ENCODE measurements at places on chromosomes 4 and X. TPM values are rescaled to one million over a fixed set of nuclear protein-coding genes. Genes with fewer than 3 reads are reported as not detected.

DNA sequence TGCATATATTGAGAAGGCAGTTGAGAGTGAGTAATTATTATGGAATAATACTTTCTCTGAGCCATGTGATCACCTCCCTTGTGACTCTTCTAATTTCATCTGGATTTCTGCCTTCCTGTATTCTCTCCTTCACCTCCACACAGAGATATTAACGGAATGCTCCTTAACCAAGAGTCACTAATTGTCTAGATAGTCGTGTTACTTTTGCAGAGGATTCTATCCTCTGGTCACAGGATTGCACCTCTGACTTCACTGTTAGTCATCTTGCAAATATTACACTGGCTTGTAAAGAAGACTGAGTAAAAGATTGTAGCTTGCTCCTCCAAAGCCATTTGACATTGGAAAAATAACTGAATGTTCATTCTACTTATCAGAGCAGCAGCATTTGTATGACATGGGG, 160.9 kb downstream of the SH2D1A start:
- no peak for DNase-seq

- DNase-seq = no peak
Measured at GRCh38 chrX:11952176-11952720, 186.0 kb upstream of the FRMPD4 start.

- no peak for DNase-seq
Measured at GRCh38 chr4:159291176-159291575, 188.3 kb downstream of the RAPGEF2 start.

DNA sequence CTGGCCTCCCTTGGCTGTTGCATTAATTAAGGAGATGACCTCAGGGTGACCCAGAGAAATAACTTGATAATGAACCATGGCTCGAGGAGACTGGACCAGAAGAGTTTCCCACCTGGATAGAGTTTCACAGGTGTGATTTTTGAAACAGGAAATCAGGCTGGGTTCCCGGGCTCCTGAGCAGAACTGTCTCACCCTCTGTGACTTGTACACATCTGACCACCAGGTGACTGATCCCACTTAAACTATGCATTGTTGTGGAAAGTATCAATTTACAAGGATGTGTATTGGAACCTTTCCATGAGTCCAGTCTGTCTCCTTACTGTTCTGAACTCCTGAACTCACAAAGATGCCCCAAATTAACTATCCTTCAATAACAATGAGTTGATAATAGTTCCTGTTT, 220.3 kb downstream of the PTTG2 start:
- no peak for DNase-seq

PPA2 gene
- total RNA-seq = 87.8 TPM

DNA sequence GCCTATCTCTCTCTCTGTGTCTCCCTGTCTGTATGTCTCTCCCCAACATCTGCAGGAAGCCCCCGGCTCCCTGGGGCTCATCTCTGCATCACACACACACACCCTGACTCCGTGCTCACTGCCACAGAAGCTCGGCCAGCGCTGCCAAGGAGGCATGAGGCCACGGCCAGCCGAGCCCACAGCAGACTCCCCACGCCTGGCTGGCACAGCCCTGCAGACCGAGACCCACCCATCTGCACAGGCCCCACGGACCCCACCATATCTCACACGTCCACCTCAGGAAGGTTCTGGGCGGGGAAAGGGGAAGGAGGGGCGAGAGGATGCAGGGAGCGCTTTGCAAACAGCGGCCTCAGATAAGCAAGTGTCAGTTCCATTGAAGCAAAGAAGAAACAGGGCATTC, 28.5 kb upstream of the SLC25A6 start:
- peak; percentile 57 for DNase-seq

DNA sequence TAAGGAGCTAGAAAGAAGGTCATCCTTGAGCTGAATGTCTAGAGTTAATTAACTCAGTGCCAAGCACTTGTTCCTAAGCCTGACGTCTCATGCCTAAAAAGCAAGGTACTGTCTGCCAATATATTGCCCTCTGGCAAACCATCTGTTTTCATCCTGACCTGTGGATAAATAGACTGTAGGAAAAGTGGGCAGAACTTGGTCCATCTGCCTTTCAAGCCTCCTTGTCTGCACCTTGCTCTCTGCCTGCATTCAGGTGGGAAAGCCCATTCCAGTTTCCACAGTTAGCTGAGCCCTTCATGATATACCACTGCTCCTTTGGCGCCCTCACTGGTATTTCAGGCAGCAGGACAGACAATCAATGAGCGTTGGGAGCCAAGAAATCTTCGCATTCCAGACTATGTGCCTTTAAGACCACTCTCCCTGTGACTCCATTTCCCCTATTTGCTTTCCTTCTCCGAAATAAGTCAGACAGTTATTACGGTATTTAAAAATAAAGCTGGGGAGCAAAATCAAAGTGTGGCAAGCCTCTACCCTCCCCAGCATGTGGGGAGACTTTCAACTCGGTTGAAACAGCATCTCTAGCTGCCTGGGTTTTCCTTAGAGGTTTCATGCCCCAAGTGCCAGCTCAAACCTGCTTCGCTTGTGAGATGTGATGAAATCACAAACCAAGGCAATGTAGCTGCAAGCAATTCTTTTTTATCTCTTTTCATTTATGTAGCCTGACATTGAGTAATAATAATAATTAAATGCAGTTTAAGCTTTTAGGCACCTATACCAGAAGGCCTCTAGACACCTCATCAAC, 2.5 kb upstream of the CCDC149 start:
- no peak for DNase-seq

GRCh38 chr4:76623217-76624045, 188.4 kb downstream of the SHROOM3 start:
- DNase-seq = no peak

- DNase-seq = no peak
Measured at GRCh38 chr4:109977854-109978501, 65.3 kb downstream of the EGF start.

- peak; percentile 56 for DNase-seq
Measured at GRCh38 chrX:153827903-153828302, 2.4 kb downstream of the PDZD4 start.

All from sigmoid colon (tissue), 7 donors.